Stimulated activated CD8-positive, alpha-beta memory T cell treated with anti-CD3 and anti-CD28 coated beads, Interleukin-15, amount 100 ng/mL, for 48 hours (primary cell): ENCODE measurements at places on chromosomes 3 and 15.

- DNase-seq = no peak
Measured at GRCh38 chr3:151581035-151581434, 120.2 kb upstream of the IGSF10 start.

DNA sequence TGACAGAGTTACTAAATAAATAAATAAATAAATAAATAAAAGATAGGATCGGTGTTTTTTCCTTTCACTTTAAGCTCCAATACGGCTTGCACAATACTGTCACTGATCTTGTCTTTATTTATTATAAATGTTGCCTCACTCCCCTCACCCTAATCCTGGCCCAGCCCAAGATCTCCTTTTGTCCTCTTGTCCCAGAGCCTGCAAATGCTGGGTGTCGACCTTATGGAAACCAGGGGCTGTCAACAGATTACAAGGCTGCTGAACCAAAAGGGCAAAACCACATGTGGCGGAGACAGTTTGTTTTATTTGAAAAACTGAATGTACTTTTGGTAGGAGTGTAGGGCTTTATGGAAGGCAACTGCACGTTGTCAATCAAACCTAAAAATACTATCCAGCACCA is 75.9 kb downstream of the RFTN1 start:
- no peak for DNase-seq

GRCh38 chr15:70512772-70513362 is 250.5 kb downstream of the UACA start:
- DNase-seq = peak; percentile 55

DNA sequence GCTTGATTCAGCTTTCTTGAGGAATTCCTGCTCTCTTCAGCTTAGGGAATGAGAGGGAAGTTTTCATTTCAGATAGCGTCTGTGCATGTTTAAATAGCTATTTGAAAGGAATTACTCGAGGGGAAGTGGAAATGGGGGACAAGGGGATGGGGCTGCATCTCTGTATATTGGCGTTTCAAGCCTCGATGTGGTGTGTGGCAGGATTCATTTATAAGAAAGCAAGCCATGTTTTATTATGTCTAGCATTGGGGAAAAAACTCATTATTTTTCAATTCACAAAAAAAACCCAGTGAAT is 1.0 kb downstream of the ATP2C1 start:
- no peak for DNase-seq

- no peak for DNase-seq
Measured at GRCh38 chr3:165523801-165524200, 313.4 kb downstream of the BCHE start.

- DNase-seq = no peak
Measured at GRCh38 chr15:39581793-39582285, 960 bp downstream of the THBS1 start.

GRCh38 chr3:149605902-149606301 is 51.9 kb downstream of the WWTR1 start:
- no peak for DNase-seq

DNA sequence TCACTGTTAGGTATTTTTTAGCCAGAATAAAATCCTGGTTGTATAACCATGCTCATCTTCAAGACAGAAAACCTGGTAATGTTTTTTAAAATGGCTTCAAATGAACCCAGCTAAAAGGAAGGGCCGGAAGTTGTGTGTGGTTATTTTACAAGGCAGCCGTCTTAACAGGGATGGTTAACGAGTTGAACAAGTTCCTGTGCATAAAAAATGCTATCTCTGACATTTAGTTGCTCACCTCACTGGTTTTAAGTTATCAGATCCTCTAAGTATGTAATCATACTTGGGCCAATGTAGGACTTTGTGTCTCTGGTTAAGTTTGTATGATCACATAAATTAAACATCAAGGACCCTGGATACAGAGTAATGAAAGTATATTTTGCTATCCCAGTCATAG is 2.1 kb downstream of the ATP11B start:
- DNase-seq = no peak

DNA sequence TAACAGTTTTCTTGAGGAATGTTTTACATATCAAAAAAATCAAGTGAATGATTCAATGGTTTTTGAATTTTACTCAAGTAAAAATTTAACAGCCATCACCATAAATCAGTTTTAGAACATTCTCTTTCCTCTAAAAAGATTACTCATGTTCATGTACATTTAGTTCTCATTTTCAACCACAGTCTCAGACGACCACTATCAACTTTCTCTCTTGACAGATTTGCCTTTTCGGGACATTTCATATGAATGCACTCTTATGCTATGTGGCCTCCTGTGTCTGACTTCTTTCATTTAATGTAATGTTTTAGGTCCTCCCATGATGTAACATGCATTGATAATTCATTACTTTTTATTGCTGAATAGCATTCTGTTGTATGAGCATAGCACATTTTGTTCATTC is 309.3 kb upstream of the PLSCR5 start:
- DNase-seq = no peak

GRCh38 chr3:73423116-73423515 is 201.6 kb downstream of the PDZRN3 start:
- DNase-seq = no peak

- DNase-seq = no peak
Measured at GRCh38 chr3:89059211-89059925, 48.1 kb upstream of the EPHA3 start.

DNA sequence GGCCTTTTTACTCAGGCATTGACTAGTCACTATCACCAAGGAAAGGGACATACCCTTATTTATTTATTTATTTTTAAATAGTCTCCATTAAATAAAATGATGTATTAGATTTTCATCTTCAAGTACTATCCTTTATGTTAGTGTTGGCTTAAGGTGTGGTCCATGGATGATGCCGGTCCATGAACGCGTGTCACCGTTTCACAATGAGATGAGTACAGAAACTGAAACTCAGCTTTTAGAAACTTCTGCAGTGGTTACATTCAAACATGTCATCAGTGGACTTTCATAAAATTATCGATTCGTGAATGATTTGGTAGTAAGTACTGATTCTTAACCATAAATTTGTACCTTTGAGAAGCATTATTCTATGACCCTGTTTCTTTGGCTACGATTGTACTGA is 166.6 kb downstream of the SATB1 start:
- DNase-seq = no peak

GRCh38 chr15:77112838-77113504 is 42.1 kb upstream of the TSPAN3 start:
- DNase-seq = no peak

DNA sequence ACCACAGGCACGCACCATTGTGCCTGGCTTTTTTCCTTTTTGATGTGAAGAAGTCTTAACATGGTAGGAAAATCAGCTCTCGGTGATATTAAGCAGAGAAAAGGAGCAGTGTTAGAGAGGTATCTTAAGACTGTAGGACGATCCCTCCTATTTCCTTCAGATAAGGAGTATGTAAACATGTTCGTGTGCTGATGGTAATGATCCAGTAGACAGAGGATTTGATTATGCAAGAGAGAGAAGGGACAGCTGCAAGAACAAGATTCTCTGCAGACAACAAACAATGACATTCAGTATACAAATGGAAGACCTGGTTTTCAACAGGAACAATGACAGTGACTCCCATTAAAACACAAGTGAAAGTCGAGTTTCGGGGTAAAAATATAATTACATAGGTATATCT is 95.1 kb upstream of the MELTF start:
- DNase-seq = no peak

- DNase-seq = no peak
Measured at GRCh38 chr15:28945626-28946230, 60.0 kb downstream of the APBA2 start.

DNA sequence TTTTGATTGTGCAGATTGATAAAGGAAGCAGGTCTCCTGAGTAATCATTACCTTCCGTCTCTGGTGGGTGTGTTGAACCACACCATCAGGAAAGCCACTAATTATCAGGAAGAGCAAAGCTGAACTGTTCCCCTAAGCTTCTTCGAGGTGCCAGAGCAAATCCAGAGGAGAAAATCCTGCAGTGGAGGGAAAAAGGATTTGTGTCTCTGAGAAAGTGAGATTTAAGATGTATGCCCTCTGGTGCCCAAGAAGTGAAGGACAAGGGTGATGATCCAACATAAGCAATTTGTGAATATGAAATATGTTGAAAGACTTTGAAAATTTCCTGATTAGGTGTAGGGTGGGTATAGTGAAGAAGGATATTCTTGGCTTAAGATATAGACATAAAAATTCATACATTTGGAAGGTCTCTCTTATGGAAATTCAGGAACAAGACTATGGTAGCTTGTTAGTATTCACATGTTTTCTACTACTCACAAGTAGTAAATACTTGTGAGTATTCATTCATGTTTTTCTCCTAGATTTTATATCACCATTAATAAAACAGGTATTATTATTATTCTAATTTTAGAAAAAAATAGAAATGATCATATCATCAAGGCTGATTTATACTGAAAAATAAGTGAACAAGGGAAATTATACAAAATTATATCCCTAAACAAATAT is 34.8 kb downstream of the COMMD2 start:
- no peak for DNase-seq

DNA sequence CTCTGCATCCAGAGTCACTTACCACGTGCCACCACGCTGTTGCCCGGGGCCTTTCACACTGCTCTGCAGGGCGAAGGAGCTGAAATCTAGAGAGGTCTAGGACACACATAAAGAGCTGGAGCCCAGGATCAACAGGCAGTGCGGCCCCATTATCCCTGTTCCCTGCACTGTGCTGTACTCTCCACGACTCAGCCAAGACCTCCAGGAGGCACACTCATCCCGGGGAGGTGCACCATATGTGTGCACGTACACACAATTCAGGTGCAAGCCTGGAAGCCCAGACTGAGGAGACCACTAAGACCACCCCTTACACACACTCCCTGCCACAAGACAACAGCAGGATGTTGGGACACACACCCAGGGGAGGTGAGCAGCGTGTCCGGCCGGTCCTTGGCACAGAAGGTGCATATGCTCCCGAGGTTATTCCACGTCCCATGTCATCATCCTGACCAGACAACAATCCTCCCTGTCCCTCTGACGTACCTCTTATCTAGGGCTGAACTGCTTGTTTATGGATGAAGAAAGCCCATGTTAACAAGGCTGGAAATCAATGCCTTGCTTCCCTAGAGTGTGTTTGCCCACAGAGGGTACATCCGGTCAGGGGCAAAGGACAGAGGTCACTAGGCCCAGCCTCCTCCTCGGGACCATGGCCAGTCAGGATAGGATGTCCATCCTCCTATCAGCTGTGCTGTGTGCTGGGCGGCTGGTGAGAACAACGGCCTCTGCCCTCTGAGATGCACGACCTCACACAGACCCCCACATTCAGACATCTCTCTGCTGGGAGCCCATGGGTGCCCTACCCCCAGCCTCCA is 16.1 kb downstream of the KLF15 start:
- no peak for DNase-seq

DNA sequence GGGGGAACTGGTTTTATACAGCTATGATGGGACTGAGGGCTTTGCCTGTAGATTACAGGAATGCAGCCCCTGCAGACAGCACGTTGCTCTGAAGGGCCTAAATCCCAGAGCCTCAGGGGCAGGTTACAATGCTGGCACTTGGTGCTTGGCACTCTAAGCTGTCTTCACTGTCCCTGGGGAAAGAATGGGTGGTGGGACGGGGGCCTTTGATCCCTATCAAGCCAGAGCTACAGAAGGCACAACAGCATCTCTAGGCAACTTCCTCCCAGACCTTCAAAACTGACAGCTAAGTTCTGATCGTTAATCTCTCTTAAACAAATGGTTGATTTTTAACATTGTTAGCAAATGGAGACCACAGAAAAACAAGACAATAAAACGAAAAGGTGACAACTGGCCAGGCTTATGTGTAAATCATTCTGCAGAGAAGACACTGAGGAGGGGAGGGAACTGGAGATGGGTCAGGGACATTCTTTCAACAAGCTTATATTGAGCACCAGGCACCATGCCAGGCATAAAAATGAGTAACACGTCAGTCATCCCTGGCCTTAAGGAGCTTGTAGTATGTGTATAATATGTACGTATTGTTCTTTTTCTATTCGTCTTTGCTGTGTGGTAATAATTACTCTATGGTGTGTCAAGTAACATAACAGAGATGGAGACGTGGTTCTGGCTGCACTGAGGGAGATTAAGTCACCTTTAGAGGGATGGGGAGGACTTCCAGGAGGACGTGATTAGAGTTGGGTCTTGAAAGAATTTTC is 49.1 kb downstream of the CA12 start:
- DNase-seq = no peak

DNA sequence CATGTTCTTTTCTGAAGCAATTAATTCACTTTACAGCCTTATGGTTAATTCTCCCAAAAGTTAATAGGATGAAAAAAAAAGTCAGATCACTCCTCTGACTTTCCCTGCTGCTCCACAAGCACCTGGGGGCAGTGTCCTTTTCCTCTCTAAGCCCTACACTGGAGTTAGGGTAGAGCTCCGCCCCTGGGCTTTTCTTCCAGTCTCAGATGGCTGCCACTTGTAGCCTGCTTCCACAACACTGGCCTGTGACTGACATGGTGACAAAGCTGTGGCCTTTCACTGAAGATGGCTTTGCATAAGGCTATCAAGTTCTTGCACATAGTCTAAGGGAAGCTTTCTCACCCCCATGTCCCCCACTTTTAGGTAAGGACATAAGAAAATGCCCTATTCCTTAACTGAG is 1.3 kb upstream of the MON1A start:
- DNase-seq = no peak

DNA sequence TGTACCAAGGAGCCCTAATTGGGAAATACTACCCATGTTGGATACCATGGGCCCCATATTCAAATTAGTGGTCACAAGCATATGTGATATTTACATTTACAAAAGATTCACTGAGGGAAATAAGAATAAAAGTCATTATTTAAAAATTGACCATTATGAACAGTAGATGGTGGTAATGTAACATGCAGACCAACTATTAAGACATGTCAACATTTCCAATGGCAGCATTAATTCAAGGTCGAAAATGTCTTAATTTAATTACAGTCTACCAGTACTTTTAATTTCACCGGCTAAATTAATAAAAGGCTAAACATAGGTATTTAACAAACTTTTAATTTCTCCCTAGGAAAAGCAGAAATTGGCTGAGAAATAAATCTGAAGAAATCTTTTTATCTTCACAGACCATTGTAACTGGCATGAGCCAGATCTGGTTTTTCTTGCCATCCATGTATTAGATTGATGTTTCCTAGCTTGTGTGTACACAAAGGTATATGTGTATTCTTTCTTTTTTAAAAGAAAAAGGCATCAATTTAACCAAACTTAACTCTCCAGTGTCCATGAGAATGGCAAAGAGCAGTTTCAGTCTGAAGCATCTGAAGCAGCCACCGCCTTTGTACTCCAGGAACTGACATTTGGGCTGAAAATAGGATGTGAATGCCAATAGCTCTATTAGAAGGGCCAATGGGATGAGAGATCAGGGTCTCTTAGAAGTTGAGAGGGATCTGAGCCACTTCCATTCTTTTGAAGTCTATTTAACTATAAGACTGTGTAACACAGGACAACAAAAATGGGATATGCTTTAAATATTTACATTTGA is 26.6 kb downstream of the NEK11 start:
- DNase-seq = no peak

- no peak for DNase-seq
Measured at GRCh38 chr3:129695230-129695629, 88.8 kb upstream of the PLXND1 start.

- DNase-seq = no peak
Measured at GRCh38 chr15:85636351-85636750, 158.4 kb downstream of the KLHL25 start.

GRCh38 chr3:12859840-12860239 is 18.5 kb upstream of the RPL32 start:
- DNase-seq = no peak
